IMR-90 (cell line): ENCODE measurements at places on chromosomes 3 and 15.
A peak's percentile ranks its signal among the peaks of the same experiment; 100 is the strongest.

GRCh38 chr3:33433843-33434242, 6.4 kb downstream of the UBP1 start:
- DNase-seq: peak; percentile 47

- DNase-seq: no peak
Observed at GRCh38 chr15:95168152-95168551, 936.8 kb downstream of the MCTP2 start.

GRCh38 chr3:19891740-19892139, 42.3 kb downstream of the EFHB start:
- peak; percentile 61 for DNase-seq

DNA sequence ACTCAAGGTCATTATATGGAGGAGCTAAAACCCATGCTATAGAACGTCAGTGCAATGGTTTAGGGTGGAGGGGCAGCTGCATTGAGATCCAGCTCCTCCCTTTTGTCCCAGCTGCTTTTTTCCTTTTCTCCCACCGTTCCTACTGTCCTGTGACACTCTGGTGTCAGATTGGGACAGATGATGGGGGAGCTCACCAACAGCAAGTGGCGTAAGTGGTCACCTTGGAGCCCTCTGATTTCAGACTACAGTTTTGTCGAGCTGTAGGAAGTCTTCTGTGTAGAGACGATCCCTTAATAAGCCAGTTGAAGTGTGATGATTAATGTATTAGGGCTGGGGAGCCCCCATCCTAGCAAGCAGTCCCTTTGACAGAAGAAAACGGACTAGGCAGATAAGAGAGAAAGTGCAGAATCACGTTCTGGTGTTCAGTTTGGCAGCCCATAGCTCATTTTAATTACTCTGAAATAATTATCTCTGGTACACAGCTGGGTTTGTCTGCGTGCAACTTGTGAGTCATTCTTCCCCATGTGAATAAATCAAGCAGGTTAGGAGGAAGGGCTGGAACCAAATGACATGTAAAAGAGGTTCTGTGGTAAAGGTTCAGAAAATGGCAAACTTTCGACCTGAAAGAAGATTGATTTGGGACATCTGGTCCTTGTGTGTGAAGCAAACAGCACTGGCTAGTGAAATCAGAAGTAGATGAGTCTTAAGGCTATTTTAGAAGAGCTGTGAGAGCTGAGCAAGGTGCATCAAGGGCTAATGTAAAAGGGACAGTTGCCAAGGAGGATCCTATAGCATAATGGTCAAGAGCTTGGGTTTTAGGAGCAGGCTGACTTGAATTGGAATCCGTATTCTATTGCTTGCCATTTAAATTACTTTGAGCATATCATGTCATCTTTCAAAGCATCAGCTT, 241.4 kb downstream of the EDEM1 start:
- DNase-seq: no peak

DNA sequence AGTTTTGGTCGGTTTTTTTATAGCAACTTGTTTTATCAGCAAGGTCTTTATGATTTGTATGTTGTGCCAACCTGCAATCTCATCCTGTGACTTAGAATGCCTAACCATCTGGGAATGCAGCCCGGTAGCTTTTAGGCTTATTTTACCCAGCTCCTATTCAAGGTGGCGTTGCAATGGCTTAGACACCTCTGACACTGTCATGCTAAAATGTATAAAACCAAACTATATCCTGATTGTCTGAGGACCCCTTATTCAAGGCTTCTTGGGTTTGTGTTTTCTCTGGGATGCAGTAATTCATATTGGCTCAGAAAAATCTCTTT, 209.0 kb upstream of the ALCAM start:
- no peak for DNase-seq

- DNase-seq: peak; percentile 21
Observed at GRCh38 chr3:99325402-99325801, 313.0 kb upstream of the COL8A1 start.

DNA sequence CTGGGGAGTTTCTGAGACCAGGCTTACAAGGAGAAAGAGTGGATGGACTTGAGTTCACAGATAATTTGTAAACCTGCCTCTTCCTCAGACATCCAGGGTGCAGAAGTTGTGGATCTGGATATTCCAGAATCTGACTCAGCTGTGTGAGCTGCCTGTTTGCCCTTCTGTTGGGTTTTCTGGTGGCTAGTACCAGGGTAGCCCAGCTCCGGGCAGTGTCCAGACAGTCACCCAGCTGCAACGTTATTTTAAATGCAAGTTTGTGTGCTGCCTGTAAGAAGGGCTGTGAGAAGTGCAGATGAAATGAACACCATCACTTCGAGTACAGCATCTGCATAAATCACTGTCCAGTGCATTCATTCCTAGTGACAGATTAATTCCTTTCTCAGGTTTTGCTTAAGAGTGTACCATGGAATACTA, 1053.0 kb downstream of the TUSC7 start:
- no peak for DNase-seq

- no peak for DNase-seq
Observed at GRCh38 chr15:84871428-84871985, 13.0 kb upstream of the SLC28A1 start.

DNA sequence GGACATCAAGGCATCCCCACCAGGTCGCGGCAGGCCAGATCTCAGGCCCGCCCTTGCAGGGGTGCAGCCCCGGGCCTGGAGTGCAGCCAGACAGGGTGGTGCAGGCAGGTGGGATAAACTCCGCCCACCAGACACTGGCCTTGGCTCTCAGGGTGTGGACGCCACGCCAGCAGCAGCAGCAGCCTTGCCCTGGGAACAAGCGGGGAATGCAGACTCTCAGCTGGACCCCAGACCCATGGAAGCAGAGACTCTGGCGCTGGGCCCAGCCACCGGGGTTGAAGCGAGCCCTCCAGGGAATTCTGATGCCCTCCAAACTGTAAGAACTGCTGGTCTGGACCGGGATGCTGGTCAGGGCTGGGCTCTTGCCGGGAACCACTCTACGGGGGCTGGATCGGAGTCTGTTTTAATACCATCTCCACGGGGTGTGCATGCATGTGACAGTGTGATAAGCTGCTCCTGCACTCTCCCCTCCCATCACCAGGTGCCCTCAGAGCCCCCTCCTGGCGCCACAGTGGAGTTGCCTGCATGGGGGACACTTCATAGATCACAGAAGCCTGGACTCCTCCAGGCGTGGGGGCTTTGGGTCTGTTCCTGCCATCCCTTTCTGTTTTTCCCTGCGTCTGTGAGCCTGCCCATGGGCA, 142.7 kb downstream of the NSMCE3 start:
- DNase-seq: no peak

DNA sequence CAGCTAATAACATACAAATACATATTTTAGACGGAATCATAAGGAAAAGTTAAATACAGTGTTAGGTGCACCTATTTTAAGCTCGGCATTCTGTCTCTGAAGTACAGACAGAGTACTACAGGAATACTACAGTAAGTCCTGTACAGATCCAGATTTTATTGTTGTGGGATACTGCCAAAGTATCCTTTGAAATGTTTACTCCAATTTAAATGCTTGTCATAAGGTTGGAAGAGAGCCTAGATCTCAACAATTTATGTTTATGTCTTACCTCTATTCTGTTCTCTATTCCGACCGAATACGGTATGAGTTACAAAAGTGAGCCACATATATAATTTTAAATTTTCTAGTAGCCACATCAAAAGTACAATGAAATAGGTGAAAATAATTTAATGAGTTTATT, 25.3 kb downstream of the PLD1 start:
- DNase-seq: no peak

- no peak for DNase-seq
Observed at GRCh38 chr15:33701304-33701696, 267.0 kb upstream of the CHRM5 start.

DNA sequence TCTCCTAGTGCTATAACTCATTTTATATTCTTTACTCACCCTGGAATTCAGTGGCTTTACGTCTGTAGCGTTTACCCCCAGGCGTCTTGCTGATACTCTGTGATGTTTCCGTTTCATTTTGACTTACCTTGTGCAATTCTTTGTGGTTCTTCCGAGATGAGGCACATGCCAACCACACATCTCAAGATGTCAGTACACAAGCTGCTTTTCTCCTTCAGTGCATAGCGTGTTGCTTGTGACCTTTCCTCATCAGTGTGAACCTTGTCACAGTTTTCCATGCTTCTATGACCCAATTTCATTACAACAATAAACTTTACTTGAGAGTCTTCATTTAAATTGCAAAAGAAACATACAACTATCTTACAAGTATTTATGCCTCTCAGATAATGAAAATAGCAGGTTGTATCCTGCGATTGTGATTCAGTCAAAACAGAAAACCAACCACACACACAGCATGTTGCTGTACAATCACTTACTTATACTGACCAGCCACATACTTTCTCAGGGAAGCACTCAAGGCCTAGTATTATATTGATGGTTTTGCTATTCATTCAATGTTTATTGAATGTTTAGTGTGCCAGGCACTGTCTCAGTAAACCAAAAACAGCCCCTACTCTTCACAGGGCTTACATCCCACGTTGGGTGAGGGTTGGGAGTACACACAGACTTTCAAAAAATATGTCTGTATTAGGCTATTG, 4.6 kb upstream of the TBL1XR1 start:
- peak; percentile 62 for DNase-seq

- DNase-seq: peak; percentile 19
Observed at GRCh38 chr3:10551821-10552630, 46.6 kb upstream of the ATP2B2 start.

DNA sequence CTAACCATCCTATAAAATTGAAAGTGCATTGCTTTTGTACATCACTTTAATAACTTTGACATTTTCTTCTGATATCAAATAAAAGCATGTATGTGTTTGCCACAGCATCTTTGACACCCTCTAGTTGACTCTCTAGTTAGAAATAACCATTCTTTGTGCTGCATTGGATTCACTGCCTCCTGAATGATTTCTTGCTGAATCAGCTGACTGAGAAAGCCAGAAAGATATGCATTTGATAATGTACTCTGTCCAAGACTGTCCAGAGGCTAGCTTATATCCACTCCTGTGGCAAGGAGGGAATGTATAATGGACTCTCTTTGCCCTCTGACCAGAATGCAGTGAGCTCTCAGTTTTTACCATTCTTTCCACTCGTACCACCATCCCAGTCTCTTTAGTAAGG, 6.2 kb downstream of the RAB11A start:
- DNase-seq: peak; percentile 11

GRCh38 chr3:186386883-186387560, 25.0 kb upstream of the DGKG start:
- no peak for DNase-seq

DNA sequence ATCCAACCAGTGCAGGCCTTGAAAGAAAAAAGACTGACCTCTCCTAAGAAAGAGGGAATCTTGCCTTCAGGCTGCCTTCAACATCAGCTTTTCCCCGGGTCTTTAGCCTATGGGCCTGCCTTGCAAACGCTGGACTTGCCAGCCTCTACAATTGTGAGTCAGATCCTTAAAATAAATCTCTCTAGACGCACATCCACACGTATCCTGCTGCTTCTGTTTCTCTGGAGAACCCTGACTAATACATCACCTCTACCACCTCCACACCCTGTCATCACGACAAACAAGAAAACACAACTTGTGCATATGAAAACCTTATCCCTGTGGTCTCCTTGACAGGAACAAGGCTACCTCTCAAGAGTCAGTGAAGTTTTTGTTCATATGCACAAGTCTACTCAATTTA, 11.8 kb downstream of the CYFIP1 start:
- DNase-seq: peak; percentile 97

- no peak for DNase-seq
Observed at GRCh38 chr15:63970621-63971426, 75.5 kb downstream of the DAPK2 start.

DNA sequence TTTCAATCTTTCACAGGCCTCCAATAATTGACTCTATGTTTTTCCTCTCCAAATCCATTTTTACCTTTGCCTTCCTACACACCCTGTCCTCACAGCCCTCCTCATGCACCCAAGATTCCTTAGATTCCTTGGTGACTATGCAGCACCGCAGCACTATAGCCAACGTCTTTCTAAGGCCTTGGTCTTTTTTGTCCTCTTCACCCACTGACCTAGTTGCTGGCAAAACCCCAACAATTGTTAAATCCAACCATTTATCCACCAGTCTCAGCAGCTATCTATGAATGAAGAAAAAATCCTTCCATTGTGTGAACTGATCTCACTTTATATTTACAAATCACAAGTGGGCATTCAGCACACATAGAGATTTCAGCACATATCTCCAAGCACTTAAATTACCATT, 203.9 kb downstream of the VGLL3 start:
- peak; percentile 22 for DNase-seq

GRCh38 chr3:22939349-22939748, 263.8 kb upstream of the UBE2E2 start:
- DNase-seq: peak; percentile 2

- no peak for DNase-seq
Observed at GRCh38 chr15:32222716-32223115, 180.4 kb downstream of the GOLGA8K start.

- no peak for DNase-seq
Observed at GRCh38 chr3:37668431-37668817, 193.3 kb upstream of the CTDSPL start.

GRCh38 chr3:181488536-181488935, 223.2 kb upstream of the SOX2 start:
- DNase-seq: no peak

DNA sequence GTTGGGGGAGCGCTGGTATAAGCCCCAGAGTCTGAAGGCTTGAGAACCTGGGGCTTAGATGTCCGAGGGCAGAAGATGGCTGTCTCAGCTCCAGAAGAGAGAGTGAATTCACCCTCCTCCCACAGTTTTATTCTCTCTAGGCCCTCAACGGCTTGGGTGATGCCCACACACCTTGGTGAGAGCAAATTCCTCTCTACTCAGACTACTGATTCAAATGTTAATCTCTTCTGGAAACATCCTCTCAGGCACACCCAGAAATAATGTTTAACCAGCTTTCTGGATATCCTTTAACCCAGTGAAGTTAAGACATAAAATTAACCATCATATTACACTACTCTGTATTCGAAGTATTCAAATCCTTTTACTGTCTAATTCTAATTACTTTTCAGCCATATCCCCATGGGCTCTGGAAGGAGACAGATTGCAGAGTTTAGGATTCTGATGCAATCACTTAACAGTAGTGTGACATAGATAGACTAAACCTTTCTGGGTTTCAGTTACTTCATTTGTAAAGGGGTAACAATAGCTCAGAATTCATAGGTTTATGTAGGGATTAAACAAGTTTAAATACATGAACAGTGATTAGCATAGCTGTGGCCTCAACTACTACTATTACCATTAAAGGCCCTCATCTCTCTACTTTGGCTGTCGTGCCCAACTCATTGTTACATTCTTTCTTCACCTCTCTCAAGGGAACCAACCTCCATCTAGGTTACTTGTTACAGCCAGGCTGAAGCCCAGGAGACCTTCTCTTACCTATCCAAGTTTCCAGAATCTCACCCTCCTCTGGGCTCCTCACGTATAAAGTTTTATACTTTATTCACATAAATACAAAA, 25.7 kb upstream of the ANO10 start:
- DNase-seq: no peak

DNA sequence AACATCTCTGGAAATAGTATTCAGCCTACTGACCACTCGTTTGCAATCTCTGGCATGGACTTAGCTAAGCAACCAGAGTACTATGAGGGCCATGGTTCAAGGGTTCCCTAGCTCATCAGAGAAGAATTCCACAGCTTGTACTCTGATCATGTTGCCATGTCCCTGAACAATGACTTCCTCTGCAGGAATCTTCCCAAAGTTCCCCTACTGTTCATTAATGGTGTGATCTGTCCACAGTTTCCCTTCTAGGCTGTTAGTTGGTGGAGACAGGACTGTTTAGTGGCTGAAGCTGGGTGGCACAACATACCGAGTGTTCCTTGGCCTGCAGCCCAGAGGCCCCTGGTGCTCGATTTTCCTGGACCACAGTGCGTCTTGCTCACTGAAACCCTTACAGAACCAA, 44.4 kb upstream of the GALNT15 start:
- DNase-seq: peak; percentile 93

- DNase-seq: no peak
Observed at GRCh38 chr3:51869304-51869703, 6.1 kb downstream of the IQCF5 start.
